Prostate gland (tissue), 2 donors: ENCODE measurements at places on chromosomes 2 and 18. TPM values are rescaled to one million over a fixed set of nuclear protein-coding genes. Genes with fewer than 3 reads are reported as not detected.

- no peak overlapping the region for H3K4me3 ChIP-seq
- H3K4me1 ChIP-seq, result no peaks in the 10 kb centered on the region
- no peaks in the 10 kb centered on the region for H3K27me3 ChIP-seq
- DNase-seq, result no peak
- H3K36me3 ChIP-seq, result no peaks in the 10 kb centered on the region
Measured at GRCh38 chr18:42620657-42621056, 494.8 kb downstream of the RIT2 start.

RTP5 gene
- 0.28 TPM for total RNA-seq

DNA sequence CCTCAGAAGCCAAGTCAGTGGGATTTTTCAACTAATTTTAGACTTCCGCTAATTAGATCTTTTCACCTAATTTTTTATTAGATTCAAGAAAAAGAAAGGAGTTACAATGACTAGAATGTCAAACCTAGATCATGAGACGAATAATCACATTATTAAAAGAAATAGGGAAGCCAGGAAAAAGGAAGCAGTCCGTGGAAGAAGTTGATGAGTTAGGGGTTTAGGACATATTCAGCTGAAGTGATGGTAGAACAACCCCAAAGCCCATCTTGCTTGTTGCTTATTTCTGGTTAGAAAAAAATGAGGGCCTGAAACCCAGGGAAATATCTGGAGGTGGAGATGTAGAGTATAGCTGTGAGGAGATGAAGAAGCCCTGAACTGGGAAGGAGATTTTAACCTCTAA is 8.0 kb downstream of the KLF7 start:
- no peak overlapping the region for H3K27ac ChIP-seq
- H3K27me3 ChIP-seq, result no peaks in the 10 kb centered on the region
- no peaks in the 10 kb centered on the region for H3K36me3 ChIP-seq
- no peak for DNase-seq
- no peak overlapping the region for H3K4me3 ChIP-seq

GRCh38 chr18:2699001-2699400 is 43.5 kb downstream of the SMCHD1 start:
- no peaks in the 10 kb centered on the region for H3K36me3 ChIP-seq
- no peak overlapping the region for H3K27ac ChIP-seq
- H3K4me3 ChIP-seq, result no peak overlapping the region
- DNase-seq, result no peak
- H3K27me3 ChIP-seq, result no peaks in the 10 kb centered on the region
- H3K4me1 ChIP-seq, result no peaks in the 10 kb centered on the region

- no peak for DNase-seq
- H3K36me3 ChIP-seq, result no peaks in the 10 kb centered on the region
- no peaks in the 10 kb centered on the region for H3K27me3 ChIP-seq
Measured at GRCh38 chr2:38723173-38723572, 28.0 kb downstream of the SRSF7 start.

SLC39A10 gene
- total RNA-seq, result 26.3 TPM

MC4R gene
- not detected for total RNA-seq

AQP12B gene
- not detected for total RNA-seq

SERPINB3 gene
- 8.8 TPM for total RNA-seq

GRCh38 chr2:56739413-56739812 is 555.6 kb downstream of the CCDC85A start:
- H3K4me3 ChIP-seq, result no peak overlapping the region
- H3K36me3 ChIP-seq, result no peaks in the 10 kb centered on the region
- DNase-seq, result no peak
- H3K27me3 ChIP-seq, result no peaks in the 10 kb centered on the region

DNA sequence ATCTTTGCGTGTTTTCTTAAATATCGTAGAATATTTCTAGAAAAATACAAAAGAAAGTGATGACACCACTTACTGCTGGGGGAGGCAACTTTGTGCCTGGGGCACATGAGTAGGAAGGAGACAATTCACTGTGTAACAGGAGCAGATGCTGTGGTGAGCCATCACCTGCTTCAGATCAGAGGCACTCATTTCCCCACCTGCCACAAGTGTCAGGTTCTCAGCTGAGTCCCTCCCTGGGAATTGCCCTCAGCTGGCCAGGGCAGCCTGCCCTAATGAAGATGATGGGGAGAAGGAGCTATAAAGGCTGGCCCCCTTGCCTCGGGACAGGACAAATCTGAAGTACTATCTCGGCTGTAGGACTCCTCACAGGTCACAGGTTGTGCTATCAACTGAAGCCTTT is 322.8 kb downstream of the STK39 start:
- H3K27me3 ChIP-seq, result no peaks in the 10 kb centered on the region
- H3K36me3 ChIP-seq, result no peaks in the 10 kb centered on the region
- no peak overlapping the region for H3K4me3 ChIP-seq
- DNase-seq, result no peak

GRCh38 chr2:219991116-219991515 is 363.7 kb downstream of the SLC4A3 start:
- H3K4me1 ChIP-seq, result no peaks in the 10 kb centered on the region
- H3K36me3 ChIP-seq, result no peaks in the 10 kb centered on the region
- no peak for DNase-seq
- H3K4me3 ChIP-seq, result no peak overlapping the region

DNA sequence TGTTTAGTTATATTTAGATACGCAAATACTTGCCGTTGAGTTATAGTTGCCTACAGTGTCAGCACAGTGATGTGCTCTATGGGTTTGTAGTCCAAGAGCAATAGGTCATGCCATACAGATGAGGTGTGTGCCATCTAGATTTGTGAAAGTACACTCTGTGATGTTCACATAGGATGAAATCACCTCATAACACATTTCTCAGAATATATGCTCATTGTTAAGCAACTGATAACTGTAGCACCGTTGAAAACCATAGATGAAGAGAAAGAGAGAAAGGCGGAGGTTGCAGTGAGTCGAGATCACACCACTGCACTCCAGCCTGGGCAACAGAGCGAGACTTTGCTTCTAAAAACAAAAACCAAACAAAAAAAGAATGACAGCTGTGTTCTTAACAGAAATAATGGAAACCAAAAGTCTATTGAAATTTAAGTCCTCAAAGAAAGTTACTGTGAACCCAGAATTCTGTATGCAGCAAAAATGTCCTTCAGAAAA is 9.5 kb downstream of the DGKD start:
- H3K27me3 ChIP-seq, result no peaks in the 10 kb centered on the region
- no peak overlapping the region for H3K27ac ChIP-seq
- no peaks in the 10 kb centered on the region for H3K36me3 ChIP-seq

GRCh38 chr2:142893241-142893640 is 15.8 kb downstream of the KYNU start:
- H3K4me3 ChIP-seq, result no peak overlapping the region
- H3K4me1 ChIP-seq, result no peaks in the 10 kb centered on the region
- H3K36me3 ChIP-seq, result no peaks in the 10 kb centered on the region
- no peak overlapping the region for H3K27ac ChIP-seq
- no peak for DNase-seq
- no peaks in the 10 kb centered on the region for H3K27me3 ChIP-seq

- H3K4me1 ChIP-seq, result no peaks in the 10 kb centered on the region
- no peak overlapping the region for H3K27ac ChIP-seq
- DNase-seq, result no peak
- no peak overlapping the region for H3K4me3 ChIP-seq
- H3K36me3 ChIP-seq, result no peaks in the 10 kb centered on the region
Measured at GRCh38 chr2:36711741-36712314, 15.3 kb downstream of the VIT start.

- H3K27me3 ChIP-seq, result no peaks in the 10 kb centered on the region
- H3K4me3 ChIP-seq, result no peak overlapping the region
- no peak for DNase-seq
- H3K27ac ChIP-seq, result no peak overlapping the region
Measured at GRCh38 chr2:41717839-41718238, 330.0 kb upstream of the PKDCC start.

GRCh38 chr2:101135412-101136296 is 15.5 kb downstream of the TBC1D8 start:
- peaks cover 4% of the 10 kb centered on the region for H3K4me1 ChIP-seq
- no peak overlapping the region for H3K4me3 ChIP-seq
- no peak for DNase-seq
- no peaks in the 10 kb centered on the region for H3K36me3 ChIP-seq

CHRNG gene
- total RNA-seq, result not detected

DNA sequence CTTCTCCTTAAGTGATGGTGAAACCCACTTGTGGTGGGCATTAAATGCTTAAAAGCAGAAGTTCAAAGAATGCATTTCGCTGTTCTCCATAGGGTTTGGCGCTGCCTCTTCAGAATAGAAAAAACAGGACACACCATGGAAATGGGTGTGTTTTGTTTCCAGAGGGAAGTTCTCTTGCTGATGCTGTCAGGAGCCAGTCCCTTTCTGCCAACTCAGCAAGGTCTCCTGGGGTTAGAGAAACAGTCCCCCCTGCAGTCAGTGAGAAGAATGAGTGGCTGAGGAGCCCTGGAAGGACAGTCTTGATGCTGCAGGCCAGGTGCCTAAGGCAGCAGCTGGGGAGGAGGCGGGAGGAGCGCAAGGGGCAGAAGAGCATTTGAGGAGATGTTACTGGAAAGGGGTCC is 37.8 kb upstream of the ASAP2 start:
- H3K27me3 ChIP-seq, result no peaks in the 10 kb centered on the region
- no peak overlapping the region for H3K27ac ChIP-seq
- no peaks in the 10 kb centered on the region for H3K4me1 ChIP-seq

- no peaks in the 10 kb centered on the region for H3K36me3 ChIP-seq
- H3K27ac ChIP-seq, result no peak overlapping the region
- H3K27me3 ChIP-seq, result no peaks in the 10 kb centered on the region
- DNase-seq, result no peak
- no peak overlapping the region for H3K4me3 ChIP-seq
- no peaks in the 10 kb centered on the region for H3K4me1 ChIP-seq
Measured at GRCh38 chr2:111618978-111619902, 264.8 kb downstream of the ANAPC1 start.

VPS54 gene
- total RNA-seq, result 33.5 TPM

DNA sequence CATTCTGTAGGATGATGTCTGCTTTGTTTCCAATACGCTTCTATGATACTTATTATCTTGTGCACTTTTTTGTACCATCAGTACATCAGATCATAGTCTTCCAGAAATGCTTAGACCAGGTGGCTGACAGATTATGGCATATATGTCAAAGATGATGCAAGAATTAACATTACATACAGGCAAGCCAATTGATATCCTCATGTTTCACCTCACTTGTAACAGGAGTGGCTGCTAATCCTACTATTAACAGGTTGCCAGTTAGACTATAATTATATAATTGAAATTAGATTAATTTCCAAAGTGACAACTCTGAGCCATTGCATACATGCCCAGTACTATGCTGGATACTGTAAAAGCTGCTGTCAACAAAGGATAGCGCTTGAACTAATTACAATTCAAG is 77.2 kb downstream of the TLK1 start:
- no peak overlapping the region for H3K27ac ChIP-seq
- no peak for DNase-seq
- H3K4me3 ChIP-seq, result no peak overlapping the region
- no peaks in the 10 kb centered on the region for H3K36me3 ChIP-seq
- H3K4me1 ChIP-seq, result no peaks in the 10 kb centered on the region
- H3K27me3 ChIP-seq, result no peaks in the 10 kb centered on the region

GRCh38 chr2:182883451-182883850 is 17.0 kb upstream of the FRZB start:
- no peak for DNase-seq
- H3K4me3 ChIP-seq, result no peak overlapping the region
- H3K27me3 ChIP-seq, result no peaks in the 10 kb centered on the region
- H3K27ac ChIP-seq, result no peak overlapping the region
- H3K4me1 ChIP-seq, result no peaks in the 10 kb centered on the region

- DNase-seq, result no peak
- no peaks in the 10 kb centered on the region for H3K36me3 ChIP-seq
- no peaks in the 10 kb centered on the region for H3K4me1 ChIP-seq
- H3K4me3 ChIP-seq, result no peak overlapping the region
Measured at GRCh38 chr2:186560254-186560653, 29.6 kb upstream of the ITGAV start.

ZBTB14 gene
- 12.7 TPM for total RNA-seq

GRCh38 chr2:29187926-29188325 is 72.7 kb downstream of the CLIP4 start:
- DNase-seq, result no peak
- no peaks in the 10 kb centered on the region for H3K27me3 ChIP-seq
- H3K4me1 ChIP-seq, result no peaks in the 10 kb centered on the region
- no peaks in the 10 kb centered on the region for H3K36me3 ChIP-seq
- H3K4me3 ChIP-seq, result no peak overlapping the region

DNA sequence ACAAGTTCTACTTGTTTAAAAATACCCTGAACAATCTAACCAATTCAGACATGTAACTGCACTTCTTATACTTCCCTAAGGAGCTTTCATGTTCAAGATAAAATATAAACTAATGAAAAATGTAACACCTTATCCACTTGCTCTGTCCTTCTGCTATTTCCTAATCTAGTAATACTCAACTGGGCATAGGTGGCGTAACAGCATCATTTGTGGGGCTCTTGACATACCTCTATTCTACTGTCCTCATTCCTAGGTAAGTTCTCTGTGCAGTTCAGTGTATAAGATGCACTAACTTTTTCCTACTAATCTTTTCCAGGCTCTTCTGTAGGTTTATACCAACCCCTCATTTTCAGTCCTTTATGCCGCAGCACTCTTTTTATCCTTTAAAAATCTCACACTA is 36.7 kb downstream of the PRKD3 start:
- no peaks in the 10 kb centered on the region for H3K36me3 ChIP-seq
- no peaks in the 10 kb centered on the region for H3K4me1 ChIP-seq
- no peak for DNase-seq
- H3K27me3 ChIP-seq, result no peaks in the 10 kb centered on the region
- H3K27ac ChIP-seq, result no peak overlapping the region

ACADL gene
- total RNA-seq, result 12.3 TPM

GRCh38 chr2:37780387-37780676 is 108.9 kb upstream of the CDC42EP3 start:
- H3K4me1 ChIP-seq, result no peaks in the 10 kb centered on the region
- peak overlapping the region; percentile 16 for H3K27ac ChIP-seq
- no peaks in the 10 kb centered on the region for H3K36me3 ChIP-seq
- no peaks in the 10 kb centered on the region for H3K27me3 ChIP-seq

DNA sequence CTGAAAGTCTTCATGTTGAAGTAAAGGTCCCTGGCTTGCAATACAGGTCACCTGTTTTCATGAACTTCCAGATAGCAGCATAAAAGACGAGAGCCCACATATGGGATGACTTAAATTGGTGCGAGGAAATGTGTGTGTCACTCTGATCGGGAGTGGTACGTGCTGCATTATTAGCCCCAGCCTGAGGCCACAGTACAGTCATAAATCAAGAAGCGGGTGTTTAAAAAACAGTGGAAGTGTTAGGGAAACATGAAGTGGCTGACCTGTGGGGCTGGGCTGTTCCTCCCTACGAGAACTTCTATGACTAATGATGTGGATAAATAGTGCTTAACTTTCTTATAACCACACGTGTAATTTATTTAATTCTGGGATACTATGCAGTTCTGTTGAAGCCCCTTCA is 24.4 kb downstream of the RDH14 start:
- DNase-seq, result no peak
- no peaks in the 10 kb centered on the region for H3K4me1 ChIP-seq
- no peak overlapping the region for H3K4me3 ChIP-seq
- no peak overlapping the region for H3K27ac ChIP-seq
- H3K27me3 ChIP-seq, result no peaks in the 10 kb centered on the region

- DNase-seq, result no peak
- H3K4me3 ChIP-seq, result no peak overlapping the region
- H3K4me1 ChIP-seq, result no peaks in the 10 kb centered on the region
- H3K36me3 ChIP-seq, result no peaks in the 10 kb centered on the region
- H3K27me3 ChIP-seq, result no peaks in the 10 kb centered on the region
Measured at GRCh38 chr18:35197296-35197695, 43.5 kb upstream of the ZNF397 start.

GRCh38 chr18:50507120-50507590 is 52.7 kb upstream of the MAPK4 start:
- H3K27me3 ChIP-seq, result no peaks in the 10 kb centered on the region
- H3K27ac ChIP-seq, result no peak overlapping the region
- peak; percentile 29 for DNase-seq
- no peaks in the 10 kb centered on the region for H3K36me3 ChIP-seq
- H3K4me1 ChIP-seq, result no peaks in the 10 kb centered on the region

- no peak for DNase-seq
- H3K27ac ChIP-seq, result no peak overlapping the region
- H3K4me3 ChIP-seq, result no peak overlapping the region
- H3K36me3 ChIP-seq, result no peaks in the 10 kb centered on the region
Measured at GRCh38 chr2:145043399-145043834, 523.5 kb upstream of the ZEB2 start.
